ENCODE measurements at places on chromosomes 12 and 14.

GRCh38 chr12:120666571-120667390, 20.2 kb upstream of the MLEC start:
- no peak for DNase-seq

DNA sequence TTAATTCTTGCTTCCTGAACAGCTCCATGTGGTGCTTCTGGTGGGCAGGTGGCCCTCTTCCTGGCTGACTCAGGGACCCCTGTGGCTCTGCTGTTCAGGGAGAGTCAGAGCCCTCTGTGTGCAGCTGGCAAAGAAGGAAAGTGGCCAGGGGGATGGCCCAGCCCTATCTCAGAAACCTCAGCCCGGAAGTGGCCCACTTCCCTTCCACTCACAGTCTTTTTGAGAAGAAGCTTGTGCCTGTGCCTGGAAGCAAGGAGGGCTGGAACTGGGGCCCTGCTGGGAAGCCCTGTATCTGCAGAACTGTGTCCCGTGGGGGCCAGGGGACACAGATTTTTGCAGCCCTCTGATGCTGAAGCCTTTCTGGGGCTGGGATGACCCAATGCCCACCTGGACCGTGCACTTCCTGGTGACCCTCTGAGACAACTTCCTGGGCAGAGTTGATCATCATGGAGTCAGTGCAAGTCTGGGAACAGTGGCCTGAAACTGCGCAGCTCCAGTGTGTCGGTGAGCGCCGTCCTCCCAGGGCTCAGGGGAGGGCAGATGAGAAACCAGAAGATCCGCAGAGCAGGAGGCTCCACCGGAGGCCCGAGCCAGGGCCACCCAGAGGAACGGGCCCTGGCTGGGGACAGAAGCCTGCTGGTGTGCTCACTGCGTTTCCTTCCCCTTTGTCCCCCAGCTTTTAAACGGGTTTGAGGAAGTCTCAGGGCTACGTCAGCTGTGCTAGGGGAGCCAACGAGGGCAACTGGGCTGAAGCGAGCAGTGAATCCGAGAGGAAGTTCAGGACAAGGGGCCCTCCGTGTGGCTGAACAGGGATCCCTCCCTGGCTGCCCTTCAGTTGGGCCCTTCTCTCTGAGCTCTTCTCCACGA, 217.4 kb upstream of the RTL1 start:
- DNase-seq: no peak

GRCh38 chr14:23646648-23647549, 10.7 kb downstream of the DHRS2 start:
- DNase-seq: no peak

DNA sequence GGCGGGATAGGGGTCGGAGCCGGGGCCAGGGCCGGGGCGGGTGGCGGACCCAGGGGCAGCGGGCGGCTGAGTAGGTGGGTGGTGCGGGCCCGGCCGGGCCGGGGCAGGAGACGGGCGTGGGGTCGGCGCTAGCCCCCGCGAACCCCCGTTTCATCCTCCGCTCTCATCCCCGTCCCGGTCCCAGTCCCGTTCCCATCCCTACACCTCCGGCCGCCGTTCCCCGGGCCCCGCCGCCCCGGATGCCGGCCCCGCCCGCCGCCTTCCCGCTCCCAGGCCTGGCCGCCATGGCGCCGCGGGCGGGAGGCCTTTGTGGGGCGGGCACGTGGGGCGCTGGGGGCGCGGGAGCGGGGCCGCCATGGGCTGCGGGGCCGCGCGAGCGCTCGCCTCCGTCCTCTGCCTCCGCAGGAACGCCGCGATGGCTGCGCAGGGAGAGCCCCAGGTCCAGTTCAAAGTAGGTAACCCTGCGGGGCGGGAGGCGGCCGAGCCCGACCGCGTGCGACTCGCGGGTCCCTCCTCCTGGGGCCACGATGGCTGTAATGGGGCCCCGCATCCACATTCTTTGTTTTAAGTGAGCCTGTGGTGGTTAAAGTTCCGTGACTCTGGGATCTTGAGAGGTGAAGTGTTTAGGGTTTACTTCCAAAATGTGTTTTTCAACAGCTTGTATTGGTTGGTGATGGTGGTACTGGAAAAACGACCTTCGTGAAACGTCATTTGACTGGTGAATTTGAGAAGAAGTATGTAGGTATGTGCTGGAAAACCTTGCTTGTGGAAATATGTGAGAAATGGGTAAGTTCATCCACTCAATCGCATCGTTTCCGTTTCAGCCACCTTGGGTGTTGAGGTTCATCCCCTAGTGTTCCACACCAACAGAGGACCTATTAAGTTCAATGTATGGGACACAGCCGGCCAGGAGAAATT, 572 bp downstream of the RAN start:
- DNase-seq: no peak

GRCh38 chr12:110467847-110468213, 227 bp downstream of the GPN3 start:
- no peak for DNase-seq

- no peak for DNase-seq
Measured at GRCh38 chr14:101123618-101124510, 220.3 kb upstream of the RTL1 start.

GRCh38 chr12:12736759-12737676, 19.9 kb downstream of the CDKN1B start:
- DNase-seq: no peak

GRCh38 chr12:46717868-46718267, 107.9 kb downstream of the SLC38A4 start:
- DNase-seq: no peak

DNA sequence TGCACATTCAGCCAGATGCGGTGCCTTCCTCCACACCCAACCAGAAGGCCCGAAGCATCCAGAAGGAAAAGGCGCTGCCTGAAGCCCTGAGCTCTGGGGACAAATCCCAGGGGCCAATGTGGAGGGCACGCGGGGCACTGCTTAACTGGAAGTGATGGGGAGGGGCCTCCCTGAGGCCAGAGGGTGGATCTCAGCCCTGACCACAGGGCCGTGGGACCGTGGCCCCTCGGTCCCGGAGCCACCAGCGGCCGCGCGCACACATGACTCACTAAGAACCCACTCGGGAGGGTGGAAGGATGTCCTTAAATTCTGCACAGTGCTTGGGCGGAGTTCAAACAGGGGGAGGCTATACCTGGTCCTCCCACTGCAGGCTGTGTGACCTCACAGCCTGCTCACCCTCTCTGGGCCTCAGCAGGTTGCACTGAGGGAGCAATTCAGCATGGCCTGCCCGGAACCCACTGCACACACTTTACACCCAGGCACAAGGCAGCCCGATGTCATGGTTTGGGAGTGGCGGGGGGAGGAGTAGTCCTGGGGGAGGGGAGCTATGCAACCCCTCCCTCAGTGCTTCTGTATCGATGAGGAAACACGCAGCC, 89.5 kb downstream of the RFLNA start:
- no peak for DNase-seq

DNA sequence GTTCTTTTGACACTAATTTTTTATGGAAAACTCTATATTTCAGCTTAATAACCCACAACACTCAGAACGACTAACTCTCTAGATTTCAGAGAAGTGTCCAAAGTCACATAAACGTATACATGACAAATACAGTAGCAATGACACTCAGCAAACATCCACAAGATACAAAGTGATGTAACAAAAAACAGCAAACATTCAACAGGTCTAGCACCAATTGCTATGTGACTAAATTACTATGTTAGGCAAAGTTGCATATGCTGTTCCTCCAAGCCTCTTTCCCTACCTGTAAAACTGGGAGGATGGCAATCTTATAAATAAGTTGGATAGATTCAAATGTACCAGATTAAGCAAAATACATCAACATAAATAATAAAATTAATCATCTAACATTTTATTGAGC, 1.7 kb downstream of the RECQL start:
- DNase-seq: no peak

GRCh38 chr14:72744416-72745120, 149.3 kb downstream of the DPF3 start:
- DNase-seq: no peak

DNA sequence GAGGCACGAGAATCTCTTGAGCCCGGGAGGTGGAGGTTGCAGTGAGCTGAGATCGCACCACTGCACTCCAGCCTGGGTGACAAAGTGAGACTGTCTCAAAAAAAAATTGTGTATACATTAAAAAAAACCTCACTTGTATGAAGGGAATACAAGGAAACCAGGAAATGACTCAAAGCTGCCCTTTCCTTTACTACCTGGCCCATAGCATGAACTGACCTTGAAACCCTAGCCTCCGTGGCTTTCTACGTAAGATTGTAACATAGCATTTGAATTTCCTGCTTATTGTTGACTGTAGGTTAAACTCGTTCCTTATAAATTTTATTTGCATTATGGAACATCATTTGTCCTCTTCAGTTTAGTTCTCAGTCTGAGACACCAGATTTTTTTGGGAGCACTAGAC, 9.1 kb upstream of the DDX47 start:
- DNase-seq: no peak

DNA sequence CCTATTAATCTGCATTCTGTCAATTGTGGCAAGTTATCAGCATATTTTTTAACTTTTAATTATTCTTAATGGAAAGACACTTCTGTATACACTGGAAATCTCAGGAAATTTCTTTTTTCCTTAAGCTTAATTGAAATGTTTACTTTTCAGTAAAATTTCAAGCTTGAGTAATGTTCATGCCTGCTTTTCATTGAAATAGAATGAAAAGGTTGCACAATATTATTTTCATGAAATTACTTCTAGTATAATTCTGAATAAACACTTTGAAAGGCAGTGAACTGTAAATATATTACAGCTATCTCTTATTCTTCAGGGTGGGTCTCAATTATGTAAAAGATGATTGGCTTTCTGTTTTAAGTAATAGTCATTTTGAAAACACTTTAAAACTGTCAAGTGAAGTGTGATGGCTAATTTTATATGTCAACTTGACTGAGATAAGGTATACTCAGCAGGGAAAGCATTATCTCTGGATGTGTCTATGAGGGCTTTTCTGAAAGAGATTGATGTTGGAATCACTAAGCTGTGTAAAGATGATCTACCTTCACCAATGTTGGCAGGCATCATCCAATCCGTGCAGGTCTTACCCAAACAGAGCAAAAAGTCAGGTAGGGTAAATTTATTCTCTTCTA, 29.9 kb downstream of the CLEC2D start:
- DNase-seq: no peak

DNA sequence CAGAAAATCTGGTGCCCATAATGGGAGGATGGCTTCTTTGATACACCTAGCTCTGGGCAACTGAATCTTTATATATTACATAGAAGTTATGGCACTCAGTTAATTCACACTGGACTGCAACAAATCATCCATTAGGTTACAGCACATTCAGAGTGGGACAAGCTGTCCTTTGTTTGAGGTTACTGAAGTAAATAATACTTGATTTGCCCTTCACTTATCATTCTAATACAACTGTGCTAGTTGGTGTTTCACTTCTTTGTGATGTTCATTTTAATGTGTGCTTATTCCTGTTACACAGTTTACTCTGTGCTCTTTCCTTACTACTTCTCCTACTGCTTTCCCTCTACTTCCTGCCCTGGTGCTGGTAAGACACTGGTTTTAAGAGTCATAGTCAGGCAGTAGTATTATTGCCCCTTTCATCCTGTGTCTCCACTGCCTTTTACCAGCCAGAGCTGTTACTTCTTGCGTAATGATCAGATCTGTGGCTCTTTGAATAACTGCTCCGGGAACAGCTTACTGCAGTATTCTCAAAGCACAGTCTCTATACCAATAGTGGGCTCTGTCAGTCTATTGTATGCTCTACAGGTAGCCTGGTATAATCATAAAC, 36.4 kb upstream of the GXYLT1 start:
- DNase-seq: no peak

DNA sequence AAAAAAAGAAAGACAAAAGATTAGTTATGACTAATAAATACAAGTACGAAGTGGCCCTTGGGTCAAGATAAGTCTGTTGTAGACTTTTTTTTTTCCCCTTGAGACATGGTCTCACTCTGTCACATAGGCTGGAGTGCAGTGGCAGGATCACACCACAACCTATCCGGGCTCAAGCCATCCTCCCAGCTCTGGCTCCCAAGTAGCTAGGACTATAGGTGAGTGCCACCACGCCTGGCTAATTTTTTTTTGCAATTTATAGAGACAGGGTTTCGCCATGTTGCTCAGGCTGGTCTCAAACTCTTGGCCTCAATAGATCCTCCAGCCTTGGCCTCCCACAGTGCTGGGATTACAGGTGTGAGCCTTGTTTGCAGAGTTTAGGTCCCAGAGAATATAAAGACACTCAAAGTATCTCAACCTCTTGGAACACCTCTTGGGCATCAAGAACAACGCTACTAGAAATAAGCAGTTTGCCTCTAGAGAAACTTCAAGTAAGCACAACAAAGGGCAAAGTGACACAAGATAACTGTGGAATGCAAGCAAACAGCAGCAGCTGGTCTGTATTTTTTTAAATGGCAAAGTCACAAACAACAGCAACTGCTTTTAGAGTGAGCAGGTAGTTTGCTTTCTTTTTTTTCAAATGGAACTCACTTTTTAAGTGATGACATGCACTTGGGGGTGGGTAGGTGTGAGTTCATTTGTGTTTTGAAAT, 3.9 kb upstream of the MDM2 start:
- DNase-seq: no peak

- no peak for DNase-seq
Measured at GRCh38 chr12:66228462-66228861, 39.4 kb downstream of the IRAK3 start.

GRCh38 chr12:51246254-51246853, 7.7 kb downstream of the DAZAP2 start:
- DNase-seq: no peak

DNA sequence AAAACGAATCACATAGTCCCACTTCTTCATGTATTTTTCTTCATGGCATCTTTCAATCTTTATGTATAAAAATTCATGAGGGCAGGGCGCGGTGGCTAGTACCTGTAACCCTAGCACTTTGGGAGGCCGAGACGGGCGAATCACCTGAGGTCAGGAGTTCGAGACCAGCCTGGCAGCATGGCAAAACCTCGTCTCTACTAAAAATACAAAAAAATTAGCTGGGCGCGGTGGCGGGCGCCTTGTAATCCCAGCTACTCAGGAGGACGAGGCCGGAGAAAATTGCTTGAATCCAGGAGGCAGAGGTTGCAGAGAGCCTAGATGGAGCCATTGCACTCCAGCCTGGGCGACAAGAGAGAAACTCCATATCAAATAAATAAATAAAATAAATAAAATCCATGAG, 2.5 kb upstream of the GABARAPL1 start:
- no peak for DNase-seq

GRCh38 chr12:131946757-131947156, 3.0 kb upstream of the EP400 start:
- DNase-seq: no peak

DNA sequence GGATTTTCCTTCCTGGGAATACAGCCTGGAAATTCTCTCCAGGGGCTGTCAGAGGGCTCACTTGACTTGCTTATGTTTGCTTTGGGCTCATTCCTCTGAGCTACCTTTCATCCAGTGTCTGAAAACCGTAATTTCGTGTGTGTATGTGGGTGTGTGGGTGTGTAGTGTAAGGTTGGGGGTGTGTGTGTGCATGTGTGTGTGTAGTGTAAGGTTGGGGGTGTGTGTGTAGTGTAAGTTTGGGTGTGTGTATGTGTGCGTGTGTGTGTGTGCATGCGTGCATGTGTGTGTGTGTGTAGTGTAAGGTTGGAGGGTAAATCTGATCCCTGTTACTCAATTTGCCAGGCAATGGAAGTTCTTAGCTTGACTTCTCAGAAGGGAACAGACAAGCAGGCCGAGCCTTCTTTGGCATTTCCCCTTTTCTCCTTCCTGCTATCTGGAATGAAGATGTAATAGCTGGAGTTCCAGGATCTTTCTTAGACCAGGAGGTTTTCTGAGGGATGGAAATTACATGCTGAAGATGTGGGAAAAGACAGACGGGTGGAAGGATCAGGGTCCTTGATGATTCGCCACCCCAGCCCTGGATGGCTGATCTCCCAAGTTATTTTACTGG, 15.5 kb upstream of the BEGAIN start:
- no peak for DNase-seq

GRCh38 chr12:84767079-84767478, 145.5 kb downstream of the SLC6A15 start:
- DNase-seq: no peak

GRCh38 chr12:47822401-47822800, 2.7 kb upstream of the HDAC7 start:
- no peak for DNase-seq

Measured in esophagus squamous epithelium (tissue), 5 donors.